ENCODE measurements at places on chromosomes 6 and 20.

GRCh38 chr6:72287801-72288200 is 334.1 kb upstream of the KCNQ5 start:
- DNase-seq, result no peak

- DNase-seq, result no peak
Observed at GRCh38 chr6:35292494-35292893, 5.1 kb upstream of the DEF6 start.

- no peak for DNase-seq
Observed at GRCh38 chr20:43942201-43942590, 27.5 kb downstream of the TOX2 start.

GRCh38 chr6:40743690-40744446 is 156.7 kb upstream of the LRFN2 start:
- no peak for DNase-seq

GRCh38 chr6:20575125-20575524 is 40.9 kb downstream of the CDKAL1 start:
- no peak for DNase-seq

DNA sequence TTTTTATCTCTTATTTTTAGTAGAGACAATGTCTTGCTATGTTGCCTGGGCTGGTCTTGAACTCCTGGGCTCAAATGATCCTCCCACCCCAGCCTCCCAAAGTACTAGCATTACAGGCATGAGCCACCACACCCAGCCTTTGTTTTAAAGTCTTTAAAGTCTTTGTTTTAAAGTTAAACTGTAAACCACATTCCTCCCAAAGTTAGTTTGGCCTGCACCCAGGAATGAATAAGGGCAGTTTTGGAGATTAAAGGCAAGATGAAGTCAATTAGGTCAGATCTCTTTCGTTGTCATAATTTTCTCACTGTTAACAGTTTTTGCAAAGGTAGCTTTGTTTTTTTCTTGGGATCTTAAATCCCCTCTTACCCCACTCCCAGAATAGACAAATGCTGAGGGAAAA is 63.8 kb downstream of the UBR2 start:
- DNase-seq, result no peak

DNA sequence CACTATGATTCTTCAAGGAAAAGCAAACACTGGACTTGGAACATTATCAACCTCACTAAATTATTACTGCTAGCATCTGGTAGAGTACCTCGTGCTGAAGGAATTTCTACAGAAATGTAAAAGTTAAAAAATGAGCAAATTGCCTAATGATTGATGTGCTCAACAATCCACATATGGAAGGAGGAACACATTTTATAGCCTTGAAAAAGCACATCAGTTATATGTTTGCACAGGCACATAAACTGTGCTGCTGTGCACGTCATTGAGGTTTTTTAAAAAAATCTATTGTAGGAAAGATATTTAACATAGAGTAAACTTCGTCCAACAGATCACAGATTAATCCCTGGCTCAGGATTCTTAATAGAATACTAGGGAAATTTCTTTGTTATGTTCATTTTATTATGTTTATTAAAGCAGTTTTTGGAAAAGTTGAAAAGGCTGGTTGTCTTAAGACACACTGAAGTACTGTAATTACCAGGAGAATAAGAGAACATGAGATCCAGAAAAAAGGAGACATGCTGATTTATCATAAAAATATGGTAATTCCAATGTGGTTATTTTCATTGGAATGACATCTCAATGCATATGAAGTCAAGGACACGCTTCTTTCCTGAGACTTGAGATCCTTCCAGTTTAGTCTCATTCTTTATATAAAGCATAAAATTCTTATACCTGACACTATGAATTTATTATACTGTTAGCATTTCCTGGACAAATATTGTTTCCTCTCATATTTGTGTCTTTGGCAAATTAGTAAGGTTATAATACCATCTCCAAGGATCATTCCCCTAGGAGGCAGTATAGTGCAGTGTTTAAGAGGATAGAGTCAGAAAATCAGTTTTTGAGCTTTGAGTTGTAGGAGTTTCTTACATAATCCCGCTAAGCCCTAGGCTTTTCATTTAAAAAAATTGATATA is 511.1 kb downstream of the TENT5A start:
- peak; percentile 8 for DNase-seq

DNA sequence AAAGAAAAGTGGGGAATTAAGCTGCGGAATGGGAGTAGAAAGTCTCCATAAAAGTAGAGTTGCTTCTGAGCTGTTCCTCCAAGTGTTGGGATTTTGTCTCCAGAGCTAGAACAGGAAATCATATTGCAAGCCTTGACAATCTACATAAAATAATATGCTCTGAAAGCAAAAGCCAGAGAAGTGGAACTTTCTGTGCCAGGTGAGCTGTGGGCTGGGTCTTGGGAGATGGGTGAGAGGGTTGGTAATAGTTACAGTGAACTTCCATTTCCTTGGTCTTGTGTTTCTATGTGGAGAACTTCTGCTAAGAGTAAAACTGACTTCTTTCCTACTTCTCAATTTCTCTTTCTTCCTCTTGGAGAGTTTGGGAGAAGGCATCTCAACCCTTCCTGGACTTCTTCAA is 6.3 kb upstream of the HMGN4 start:
- DNase-seq, result no peak

- DNase-seq, result no peak
Observed at GRCh38 chr6:148524471-148524882, 181.8 kb downstream of the SASH1 start.

GRCh38 chr6:163398815-163399214 is 15.7 kb upstream of the QKI start:
- no peak for DNase-seq

- peak; percentile 17 for DNase-seq
Observed at GRCh38 chr6:132763269-132763668, 5.6 kb upstream of the VNN2 start.

DNA sequence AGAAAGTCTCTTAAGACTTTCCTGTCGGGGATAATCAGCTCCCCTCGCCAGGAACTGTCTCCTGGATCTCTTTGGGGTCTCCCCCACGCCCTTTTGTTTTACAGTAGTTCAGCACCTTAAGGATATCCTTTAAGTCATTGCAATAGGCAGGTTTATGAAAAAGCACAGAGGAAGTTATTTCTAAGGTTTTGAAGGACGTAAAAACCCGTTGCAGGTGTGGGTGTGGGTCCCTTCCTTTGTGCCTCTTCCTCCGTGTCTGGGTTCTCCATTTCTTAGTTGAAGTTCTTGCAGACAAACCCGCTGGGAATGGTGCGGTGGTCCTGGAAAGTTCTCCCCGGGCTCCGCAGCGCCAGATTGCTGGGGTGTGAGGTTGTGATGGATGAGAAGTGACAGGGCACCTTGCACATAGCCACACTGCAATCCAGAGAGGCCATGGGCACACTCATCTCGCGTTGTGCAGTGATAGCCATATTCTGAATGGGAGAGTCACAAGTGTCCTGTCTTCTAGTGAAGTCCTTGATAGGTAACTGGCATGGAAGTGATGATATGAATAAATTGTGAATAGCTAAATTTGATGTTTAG is 65.2 kb downstream of the GTF2H5 start:
- peak; percentile 20 for DNase-seq

- DNase-seq, result no peak
Observed at GRCh38 chr6:129632172-129632613, 77.8 kb downstream of the ARHGAP18 start.

DNA sequence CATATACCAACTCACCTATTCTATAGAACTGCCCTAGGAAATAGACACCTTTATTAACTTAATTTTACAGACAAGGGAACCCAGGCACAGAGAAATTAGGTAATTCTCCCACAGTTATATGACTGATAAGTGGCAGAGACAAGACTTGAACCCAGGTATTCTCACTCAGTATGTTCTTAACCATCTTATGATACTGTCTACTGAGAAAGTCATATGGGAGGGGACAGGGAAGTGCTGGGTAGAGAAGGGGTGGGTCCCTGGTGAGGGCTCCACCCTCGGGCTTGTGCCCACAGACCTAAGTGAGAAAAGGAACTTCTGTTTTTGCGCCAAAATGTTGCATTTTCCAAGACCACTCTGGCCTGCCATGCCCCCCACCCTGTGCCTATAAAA is 123.5 kb downstream of the RNF144B start:
- no peak for DNase-seq

DNA sequence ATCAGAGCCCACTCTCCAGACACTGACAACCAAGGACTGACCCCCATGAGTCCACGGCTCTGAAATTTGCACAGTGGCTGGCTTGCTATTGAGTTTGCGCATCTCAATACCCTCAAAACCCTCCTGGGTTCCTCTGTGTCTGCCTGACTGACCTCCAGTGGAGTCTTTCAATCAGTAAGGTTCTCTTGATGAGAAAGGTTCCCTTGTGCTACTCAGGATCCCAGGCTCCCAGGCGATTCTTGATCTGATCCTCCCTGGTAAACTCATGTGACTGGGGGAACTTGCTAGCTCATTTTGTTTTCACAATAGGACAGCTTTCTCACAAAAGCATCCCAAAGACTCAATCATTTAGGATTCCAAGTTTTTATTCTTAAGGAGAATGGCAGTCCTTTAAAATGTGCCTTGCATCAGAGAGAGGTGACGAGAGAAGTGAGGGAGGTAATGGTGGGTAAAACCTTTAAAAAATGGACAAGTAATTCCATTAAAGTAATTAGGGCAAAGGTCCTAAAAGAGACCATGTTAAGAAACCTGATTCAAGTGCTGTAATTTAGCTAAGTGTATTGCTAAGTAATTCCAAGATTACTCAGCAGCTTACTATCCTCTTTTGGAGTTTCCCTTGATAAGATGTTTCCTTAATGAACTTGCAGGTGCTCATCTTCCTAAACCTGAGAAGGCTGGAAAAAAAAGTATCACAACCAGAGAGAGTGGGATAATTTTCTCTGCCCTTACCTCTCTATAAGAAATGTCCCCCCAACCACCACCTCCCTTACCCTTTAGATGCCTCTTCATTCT is 304.7 kb upstream of the SGK1 start:
- no peak for DNase-seq

- DNase-seq, result no peak
Observed at GRCh38 chr20:57475388-57476083, 49.4 kb downstream of the CTCFL start.

DNA sequence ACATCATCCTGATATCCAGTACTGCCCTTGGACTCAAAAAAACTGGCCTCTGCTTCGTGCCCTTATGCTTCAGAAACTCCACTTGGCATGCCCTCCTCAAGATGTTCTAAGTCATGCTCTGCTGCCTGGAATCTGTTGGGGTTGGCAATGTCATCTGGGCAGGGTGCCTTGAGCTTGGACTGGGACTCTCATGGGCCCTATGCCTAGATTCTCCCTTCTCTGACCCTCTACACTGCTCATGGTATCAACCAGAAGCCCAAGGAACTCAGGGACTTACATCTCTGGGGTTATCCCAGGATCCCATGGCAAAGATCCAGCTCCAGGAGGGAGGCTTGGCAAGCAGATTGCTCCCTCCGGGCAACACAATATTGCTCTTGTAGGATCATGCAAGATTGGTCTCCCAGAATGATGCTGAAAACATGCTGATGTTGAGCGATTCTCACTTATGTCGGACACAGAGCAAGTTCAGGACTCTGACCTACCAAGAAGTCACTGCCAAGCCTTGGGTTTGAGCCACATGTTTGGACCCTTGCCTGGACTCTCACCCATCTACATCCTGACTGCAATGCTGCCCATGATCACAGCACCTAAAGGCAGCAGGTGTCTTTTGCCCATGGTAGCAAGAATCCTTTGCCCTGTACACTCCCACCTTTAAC is 88.8 kb downstream of the ADAT2 start:
- DNase-seq, result no peak

GRCh38 chr20:62143957-62144825 is 622 bp downstream of the SS18L1 start:
- DNase-seq, result peak; percentile 49

DNA sequence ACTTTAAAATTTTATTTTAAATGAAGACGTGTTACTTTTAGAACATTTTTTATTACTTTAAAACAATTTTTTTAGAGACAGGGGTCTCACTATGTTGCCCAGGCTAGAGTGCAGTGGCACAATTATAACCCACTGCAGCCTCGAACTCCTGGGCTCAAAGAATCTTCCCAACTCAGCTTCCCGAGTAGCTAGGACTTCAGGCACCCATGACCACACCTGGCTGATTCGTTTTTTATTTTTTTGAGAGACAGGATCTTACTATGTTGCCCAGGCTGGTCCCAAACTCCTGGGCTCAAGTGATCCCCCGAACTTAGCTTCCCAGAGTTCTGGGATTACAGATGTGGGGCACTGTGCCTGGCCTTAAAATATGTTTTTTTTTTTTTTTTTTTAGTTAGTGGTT is 287.7 kb downstream of the GMDS start:
- no peak for DNase-seq

DNA sequence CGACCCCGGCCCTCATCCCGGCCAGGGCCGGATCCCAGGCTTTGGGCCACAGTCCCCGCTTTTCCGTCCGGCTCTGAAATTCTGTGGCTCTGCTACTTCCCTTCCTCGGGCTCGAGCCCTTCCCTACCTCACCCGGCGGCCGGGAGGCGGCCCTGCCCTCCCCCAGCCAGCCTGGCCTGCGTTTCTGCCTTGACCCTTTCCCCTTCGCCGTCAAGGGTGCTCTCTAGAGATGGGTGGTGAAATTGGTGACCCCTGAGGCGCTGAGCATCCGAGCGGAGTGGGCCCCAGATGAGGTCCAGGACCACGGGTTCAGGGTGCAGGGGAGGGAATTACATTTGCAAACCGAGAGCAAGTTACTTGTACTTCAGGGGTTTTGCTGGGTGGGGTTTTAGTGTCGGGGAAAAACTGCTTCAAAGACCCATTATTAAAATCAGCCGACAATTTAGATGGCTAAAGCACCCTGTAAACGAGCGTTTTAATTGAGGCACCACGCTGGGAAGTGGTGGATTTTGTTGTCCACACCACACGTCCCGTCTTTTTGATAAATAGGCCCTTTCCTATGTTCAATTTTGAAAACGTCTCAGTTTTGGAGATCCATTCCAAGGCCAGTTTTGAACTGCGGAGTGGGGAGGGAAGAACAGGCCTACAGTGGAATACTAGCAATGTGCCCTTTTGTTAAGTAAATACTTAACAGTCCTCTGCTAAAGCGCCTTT is 9.9 kb downstream of the TFAP2A start:
- no peak for DNase-seq

GRCh38 chr6:7021301-7021700 is 86.5 kb upstream of the RREB1 start:
- no peak for DNase-seq

- no peak for DNase-seq
Observed at GRCh38 chr20:37885042-37885441, 17.9 kb upstream of the VSTM2L start.

GRCh38 chr6:162226803-162227202 is 500.8 kb downstream of the PRKN start:
- no peak for DNase-seq

- no peak for DNase-seq
Observed at GRCh38 chr6:135162678-135163439, 18.2 kb upstream of the MYB start.

DNA sequence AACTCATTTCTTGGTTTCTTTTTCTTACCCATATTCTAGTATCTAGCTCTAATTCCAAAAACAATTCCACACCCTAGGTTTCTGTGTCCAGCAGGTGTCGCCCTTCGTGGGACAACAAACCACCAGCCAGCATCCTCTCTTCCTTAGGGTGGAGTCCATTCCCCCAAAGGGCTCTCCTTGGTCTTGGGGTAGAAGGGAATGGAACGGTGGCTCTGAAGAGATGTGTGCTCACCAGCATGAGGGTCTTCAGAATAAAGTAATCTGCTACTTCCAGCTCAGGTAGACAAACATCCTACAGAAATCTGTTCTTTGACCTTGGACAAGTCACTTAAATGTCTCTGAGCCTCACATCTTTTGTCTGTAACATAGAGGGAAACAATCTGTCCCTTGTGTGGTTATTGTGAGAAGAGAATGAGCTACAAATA is 7.2 kb downstream of the HLA-DMB start:
- DNase-seq, result peak; percentile 50

Data from kidney capillary endothelial cell (primary cell).